ENCODE measurements at places on chromosomes 2 and 18. TPM values are rescaled to one million over a fixed set of nuclear protein-coding genes. Genes with fewer than 3 reads are reported as not detected.
A peak's percentile ranks its signal among the peaks of the same experiment; 100 is the strongest.

DNA sequence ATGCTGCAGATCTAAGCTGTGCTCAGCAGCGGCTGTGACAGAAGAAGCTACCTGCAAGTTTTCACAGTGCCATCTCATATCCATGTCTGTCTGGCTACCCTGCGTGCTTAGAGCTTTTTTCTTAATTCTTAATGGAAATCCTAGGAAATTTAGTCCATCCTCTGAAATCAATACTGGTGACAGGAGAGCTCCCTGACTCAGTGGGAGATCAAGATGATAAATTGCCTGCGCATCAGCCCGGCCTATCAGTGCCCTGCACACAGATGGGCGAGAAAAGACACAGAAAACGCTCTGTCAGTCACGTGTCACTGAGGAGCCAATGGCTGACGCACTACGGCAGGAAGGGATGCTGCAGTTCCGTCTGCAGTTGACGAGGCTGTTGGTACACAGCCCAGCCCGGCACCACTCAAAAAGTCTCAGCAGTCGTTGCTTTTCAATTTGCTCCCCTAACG is 819.6 kb upstream of the FSHR start:
- peak; percentile 80 for DNase-seq

Gene LRRC30
- not detected for total RNA-seq

Gene CCL20
- not detected for total RNA-seq

Gene RNF144A
- total RNA-seq, result 15.6 TPM
